ENCODE measurements at places on chromosomes 7 and 10. TPM values are rescaled to one million over a fixed set of nuclear protein-coding genes. Genes with fewer than 3 reads are reported as not detected.

SLC39A12 gene
- under 0.01 TPM for total RNA-seq

ABCB4 gene
- total RNA-seq = 0.65 TPM

MNX1 gene
- total RNA-seq = not detected

ADD3 gene
- 118 TPM for total RNA-seq

ZNF503 gene
- 24.2 TPM for total RNA-seq

BEND7 gene
- total RNA-seq = 12.0 TPM

Measured in articular chondrocyte of knee joint (primary cell).